Body of pancreas (tissue), 4 donors: ENCODE measurements at places on chromosomes 12 and 14.

- no peak for DNase-seq
Measured at GRCh38 chr12:47269916-47270315, 190.2 kb upstream of the AMIGO2 start.

DNA sequence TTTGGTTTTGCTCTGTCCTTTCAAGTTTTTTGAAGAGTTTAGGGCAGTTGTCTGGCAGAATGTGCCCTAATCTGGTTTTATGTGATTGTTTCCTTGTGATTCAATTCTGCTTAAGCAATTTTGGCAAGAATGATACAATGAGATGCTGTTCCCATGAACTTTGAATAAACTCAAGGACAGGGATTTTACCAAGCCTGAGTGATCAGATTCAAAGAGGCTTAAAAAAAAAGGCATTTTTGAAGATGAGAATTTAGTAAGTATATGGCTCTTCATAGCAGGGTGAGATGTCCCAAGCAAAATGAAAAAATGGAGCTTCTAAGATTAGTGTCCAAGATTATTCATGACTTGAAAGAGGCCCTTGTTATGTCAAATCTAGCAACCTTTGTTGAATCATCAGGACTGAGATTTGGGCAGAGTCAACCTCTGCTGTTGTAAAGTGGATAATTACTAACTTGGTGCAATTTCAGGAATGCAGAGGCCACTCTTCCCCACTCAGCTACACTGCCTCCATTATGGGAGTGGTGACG is 180.6 kb upstream of the NUDT4 start:
- DNase-seq = no peak

GRCh38 chr12:6765634-6766581 is at the start of gene PTMS:
PTMS (plus strand) TSS chr12:6766363; CDS start chr12:6766706, 343 bp downstream.
- DNase-seq = peak; percentile 76

- no peak for DNase-seq
Measured at GRCh38 chr14:33987565-33988080, 36.7 kb upstream of the EGLN3 start.

DNA sequence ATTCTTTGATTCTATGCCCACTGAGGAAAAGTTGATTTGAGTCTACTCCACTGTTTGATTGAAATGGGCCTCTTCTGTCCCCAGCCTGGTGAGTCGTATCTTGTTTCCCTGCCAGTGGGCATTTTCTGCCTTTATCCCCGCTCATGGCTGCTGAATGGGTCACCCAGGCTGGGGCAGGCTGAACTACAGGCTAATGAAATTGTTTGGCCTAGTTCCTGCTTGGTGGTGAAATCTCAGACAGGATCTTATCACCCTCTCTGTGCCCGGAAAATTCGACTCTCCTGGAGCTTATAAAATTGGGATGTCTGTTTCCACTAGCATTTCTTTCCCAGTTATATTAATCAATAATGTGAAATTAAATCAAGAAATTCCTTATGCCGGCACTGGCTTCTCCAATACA is 65.0 kb downstream of the CHST11 start:
- no peak for DNase-seq

GRCh38 chr14:80536456-80536855 is 325.2 kb upstream of the DIO2 start:
- no peak for DNase-seq

DNA sequence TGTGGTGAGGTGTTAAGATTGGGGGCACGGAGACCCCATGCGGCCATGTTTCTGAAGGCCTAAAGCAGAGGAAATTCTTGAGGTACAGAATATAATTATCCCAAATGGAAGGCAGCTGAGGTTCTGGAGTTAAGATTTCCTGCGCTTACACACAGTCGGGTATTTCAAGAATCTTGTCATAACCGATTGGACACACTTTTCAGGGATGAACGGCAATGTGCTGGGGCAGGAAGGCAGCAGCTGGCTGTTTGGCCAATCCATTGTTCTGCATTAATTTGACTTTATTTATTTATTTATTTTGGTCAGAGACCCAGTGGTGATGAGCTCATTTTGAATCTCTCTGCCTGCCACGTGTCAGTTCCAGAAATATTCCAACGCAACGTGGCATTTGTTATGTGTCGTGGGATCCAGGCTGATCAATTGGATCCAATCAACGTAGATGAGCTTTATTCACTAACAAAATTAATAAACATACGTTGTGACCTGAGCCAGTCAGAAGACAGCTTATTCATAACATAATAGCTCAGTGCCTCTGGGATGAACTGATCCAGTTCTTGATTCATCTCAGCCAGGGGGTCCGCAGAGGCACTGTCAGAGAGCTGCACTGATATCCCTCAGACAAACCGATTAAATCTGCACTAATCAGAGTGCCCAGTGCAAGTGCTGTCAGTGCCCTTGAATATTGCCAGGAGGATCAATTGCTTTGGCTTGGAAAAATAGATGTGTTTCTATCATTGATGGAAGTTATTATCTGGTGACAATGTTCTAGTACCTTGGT is 181.0 kb downstream of the KTN1 start:
- DNase-seq = no peak
